ENCODE measurements at places on chromosomes 2 and 18. TPM values are rescaled to one million over a fixed set of nuclear protein-coding genes. Genes with fewer than 3 reads are reported as not detected.

DNA sequence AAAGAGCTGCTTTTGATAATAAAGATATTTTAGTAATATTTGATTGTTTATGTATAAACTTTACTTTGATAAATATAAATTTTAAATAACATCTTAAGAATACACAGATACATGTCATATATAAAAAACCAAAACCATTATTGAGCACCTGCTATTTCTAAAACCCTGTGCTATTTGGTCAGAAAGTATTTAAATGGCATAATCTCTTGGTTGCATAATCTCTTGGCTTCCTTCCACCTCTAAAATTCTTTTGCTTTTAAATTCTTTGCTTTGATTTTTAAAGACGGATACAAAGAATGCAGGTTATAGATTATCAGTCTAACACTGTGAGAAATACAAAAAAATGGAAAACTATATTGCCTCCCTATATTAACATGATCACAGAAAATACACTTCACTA is 36.9 kb downstream of the ACMSD start:
- no peak for DNase-seq

DNA sequence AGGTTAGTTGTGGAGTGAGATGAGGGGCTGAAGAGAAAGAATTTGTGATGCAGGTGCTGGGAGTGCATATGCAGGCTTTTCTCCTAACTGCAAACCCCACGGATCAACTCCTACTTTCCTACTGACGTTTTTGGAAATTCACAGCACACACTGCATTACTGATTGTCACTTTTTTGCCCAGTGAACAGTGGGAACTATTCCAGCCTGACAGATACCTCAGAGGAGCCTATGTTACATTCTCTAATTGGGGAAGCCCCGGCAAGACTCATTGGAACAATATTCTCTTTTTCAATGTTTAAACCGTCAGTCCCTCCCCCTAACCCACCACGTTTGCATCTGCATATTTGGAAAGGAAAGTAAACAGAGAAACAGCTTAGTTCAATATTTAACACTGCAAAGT is 126.2 kb downstream of the DPP4 start:
- no peak for DNase-seq

DNA sequence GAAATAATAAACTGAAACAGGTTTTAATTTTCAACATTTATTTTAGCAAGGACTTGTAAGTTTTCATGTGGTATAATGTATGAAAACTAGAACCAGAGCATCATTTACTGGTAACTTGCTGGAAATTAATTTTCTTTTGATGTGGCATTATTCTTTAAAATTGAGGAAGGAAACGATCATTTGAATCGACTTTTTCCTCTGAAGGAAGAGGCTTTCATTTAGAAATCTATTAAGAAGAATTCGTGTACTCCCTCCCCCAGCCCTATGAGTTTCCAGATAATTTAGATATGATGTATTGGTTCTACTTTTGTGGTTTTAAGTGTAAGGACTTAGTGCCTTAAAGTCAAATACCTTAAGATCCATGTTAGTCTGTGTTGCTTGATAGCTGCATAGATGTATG is 2.5 kb downstream of the BABAM2 start:
- no peak for DNase-seq

DNA sequence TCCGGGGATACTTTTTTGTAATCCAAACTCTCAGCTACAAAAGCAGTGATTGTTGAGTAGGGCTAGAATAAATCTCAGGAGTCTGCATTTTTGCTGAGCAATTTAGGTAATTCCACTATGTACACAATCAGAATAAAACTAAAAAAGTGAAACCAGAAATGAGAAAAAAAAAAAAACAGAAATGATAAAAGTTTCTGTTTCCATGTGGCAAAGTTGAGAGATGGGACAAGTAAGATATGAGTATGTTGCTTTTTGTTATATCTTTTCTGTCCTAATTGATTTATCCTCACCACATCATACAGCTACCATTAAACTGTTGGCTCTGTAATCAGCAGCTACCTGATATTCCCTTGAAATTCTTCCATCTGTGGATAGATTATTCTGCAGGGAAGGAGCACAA is 92.7 kb downstream of the VWC2L start:
- DNase-seq, result no peak

DNA sequence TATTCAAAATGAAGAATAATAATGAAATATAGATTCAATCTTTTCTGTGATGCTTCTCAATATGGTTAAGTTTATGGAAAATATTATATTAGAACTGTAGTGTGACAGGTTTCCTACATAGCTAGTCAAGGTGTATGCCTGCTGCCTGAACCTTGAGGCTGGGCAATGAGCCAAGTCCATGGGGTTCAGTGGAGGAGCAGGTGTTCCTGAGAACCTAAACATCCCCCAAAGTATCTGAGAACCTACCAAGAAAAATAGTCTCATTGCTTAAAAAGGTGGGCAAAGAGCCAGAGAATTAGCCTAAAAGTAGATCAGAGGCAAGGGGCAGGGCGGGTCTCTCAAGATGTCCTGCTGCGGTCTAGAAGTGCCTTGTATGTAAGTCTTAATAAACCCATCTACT is 185.9 kb upstream of the SPHKAP start:
- DNase-seq, result no peak

- no peak for DNase-seq
Measured at GRCh38 chr18:12911025-12911928, 27.2 kb upstream of the PTPN2 start.

DNA sequence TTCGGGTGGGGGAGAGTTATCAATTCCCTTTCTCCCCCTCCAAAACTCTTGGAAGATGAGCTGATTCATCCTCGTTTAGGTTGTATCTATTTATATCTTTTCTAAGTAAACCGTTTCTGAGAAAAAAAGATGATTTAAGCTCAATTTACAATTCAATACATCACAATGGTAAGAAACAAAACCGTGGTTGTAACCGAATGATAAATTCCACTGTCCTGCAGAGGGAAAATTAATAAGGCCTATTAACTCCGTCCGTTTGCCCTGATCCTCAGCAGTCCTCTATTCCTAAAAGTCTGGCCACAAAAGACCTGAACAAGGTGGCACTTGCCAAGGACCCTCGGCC is 286.2 kb downstream of the TCF4 start:
- DNase-seq, result no peak

- DNase-seq, result no peak
Measured at GRCh38 chr2:218437969-218438368, 19.0 kb downstream of the VIL1 start.

GRCh38 chr2:219565130-219566080 is 5.9 kb downstream of the OBSL1 start:
- DNase-seq, result peak; percentile 51

- no peak for DNase-seq
Measured at GRCh38 chr2:85662899-85663593, 5.0 kb downstream of the SFTPB start.

- no peak for DNase-seq
Measured at GRCh38 chr2:72276356-72276755, 128.7 kb upstream of the CYP26B1 start.

DNA sequence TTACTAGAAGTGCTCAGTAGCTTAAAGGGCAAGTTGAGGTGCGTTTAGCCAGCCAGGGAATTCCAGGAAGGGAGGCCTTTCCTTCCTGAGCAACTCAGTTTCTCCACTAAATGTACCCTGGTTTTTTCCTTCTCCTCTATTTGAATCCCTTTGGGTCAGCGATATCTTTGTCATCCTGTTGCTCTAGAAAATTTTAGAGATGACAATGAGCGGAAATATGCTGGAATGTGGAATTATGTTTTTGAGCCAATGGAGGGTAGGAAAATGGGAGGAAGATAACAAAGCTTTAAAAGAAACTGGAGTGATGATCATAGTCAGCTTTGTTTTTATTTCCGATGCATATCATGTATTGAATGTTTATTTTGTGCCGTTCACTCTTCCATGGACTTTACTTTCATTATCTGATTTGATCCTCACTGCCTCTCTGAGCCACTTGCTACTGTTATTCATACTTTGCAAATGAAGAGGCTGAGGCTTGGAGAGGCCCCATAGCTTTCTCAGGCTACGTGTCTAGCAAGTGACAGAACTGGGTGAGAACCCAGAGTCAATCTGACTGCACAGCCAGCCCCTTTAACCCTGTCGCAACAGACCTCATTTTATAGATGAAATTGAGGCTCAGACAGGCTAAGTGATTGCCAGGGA is 67.3 kb downstream of the NTSR2 start:
- DNase-seq, result no peak

- DNase-seq, result no peak
Measured at GRCh38 chr2:241491549-241492173, 16.7 kb downstream of the STK25 start.

DNA sequence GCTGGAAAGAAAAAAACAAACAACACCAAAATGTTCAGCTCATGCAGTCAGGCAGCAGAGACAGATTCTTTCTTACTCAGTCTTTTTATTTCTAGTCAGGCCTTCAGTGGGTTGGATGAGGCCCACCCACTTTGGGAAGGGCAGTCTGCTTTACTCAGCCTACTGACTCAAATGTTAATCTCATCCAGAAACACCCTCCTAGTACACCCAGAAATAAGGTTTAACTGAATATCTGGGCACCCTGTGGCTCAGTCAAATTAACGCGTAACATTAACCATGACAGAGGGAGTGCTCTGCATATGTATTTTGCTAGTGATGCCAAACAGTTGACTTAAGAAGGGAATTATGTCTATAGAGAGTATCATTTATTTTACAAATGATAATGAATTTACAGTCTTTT is 401.6 kb downstream of the PARD3B start:
- DNase-seq, result no peak

DNA sequence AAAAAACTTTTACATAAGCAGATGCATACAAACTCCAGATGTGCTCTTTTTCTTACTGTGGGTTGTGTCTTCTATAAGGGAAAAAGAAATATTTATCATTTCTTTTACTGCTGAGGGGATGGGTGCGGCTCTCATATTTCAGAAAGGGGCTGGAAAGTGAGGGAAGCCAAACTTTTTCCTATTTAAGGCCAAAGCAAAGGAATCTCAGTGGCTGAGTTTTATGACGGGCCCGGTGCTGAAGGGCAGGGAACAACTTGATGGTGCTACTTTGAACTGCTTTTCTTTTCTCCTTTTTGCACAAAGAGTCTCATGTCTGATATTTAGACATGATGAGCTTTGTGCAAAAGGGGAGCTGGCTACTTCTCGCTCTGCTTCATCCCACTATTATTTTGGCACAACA is at the start of gene COL3A1:
COL3A1 (plus strand) TSS at position 210 of the 400 bp plus-strand sequence; CDS start at position 327, 117 bp downstream.
- peak; percentile 56 for DNase-seq

DNA sequence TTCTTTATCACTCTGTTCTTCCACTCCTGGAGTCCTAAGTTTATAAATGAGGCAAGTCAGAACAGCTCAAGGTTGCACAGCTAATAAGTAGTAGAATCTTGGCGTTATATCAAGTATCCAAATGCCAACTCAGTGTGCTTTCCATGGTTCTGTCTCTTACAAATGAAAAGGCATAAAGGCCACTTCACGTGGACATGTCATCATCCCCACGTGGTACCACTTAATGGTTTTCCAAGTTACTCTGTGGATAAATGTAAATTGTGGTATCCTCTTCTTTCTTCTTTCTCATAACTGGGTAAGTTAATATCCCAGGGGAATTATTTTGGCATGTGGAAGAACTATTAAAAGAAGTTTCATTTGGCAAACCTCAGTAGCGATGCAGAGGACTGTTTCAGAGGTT is 131.5 kb upstream of the L3MBTL4 start:
- DNase-seq, result no peak

GRCh38 chr2:224957540-224958461 is 84.5 kb downstream of the DOCK10 start:
- DNase-seq, result no peak

DNA sequence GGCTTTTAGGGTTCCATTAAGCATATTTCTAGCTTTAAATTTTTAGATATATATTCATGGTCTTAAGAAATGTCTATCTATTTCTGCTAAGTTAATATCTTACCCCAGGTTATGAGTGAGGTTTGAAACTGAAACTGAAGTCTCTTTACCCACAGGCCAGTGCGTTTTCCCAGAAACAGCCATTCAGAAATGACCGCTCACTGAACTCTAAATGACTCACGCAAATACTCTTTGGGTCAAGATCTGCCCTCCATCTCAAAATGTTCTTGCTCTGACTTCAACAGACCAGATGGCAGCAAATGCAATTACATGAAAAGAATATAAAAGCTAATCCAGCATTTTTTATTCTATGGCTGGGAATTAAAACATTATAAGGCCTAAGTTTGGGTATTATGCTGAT is 315.2 kb downstream of the TDRD15 start:
- no peak for DNase-seq

The CD8A gene
- total RNA-seq, result 0.69 TPM

The NT5DC4 gene
- total RNA-seq, result not detected

The ZNF385B gene
- 9.2 TPM for total RNA-seq

The ABCB11 gene
- total RNA-seq, result 0.05 TPM

The ABI2 gene
- 74.3 TPM for total RNA-seq

The RAB17 gene
- total RNA-seq, result 19.3 TPM

The FHL2 gene
- 467 TPM for total RNA-seq

The IL36G gene
- not detected for total RNA-seq

The PARD6G gene
- total RNA-seq, result 12.5 TPM

The SCYGR8 gene
- not detected for total RNA-seq

The MLPH gene
- 67.5 TPM for total RNA-seq

The FLACC1 gene
- 0.88 TPM for total RNA-seq

The SPP2 gene
- total RNA-seq, result not detected

The SPAG16 gene
- 41.7 TPM for total RNA-seq

The IL1R2 gene
- total RNA-seq, result 0.15 TPM

The GKN1 gene
- not detected for total RNA-seq

Data from ovary (tissue), 10 donors.